ENCODE measurements at places on chromosomes 7 and 10.

- no peak for DNase-seq
These were observed 31.9 kb downstream of the LRRC20 start for GRCh38 chr10:70350501-70350900.

- no peak for DNase-seq
These were observed 8.9 kb downstream of the HIP1 start for GRCh38 chr7:75729851-75730274.

DNA sequence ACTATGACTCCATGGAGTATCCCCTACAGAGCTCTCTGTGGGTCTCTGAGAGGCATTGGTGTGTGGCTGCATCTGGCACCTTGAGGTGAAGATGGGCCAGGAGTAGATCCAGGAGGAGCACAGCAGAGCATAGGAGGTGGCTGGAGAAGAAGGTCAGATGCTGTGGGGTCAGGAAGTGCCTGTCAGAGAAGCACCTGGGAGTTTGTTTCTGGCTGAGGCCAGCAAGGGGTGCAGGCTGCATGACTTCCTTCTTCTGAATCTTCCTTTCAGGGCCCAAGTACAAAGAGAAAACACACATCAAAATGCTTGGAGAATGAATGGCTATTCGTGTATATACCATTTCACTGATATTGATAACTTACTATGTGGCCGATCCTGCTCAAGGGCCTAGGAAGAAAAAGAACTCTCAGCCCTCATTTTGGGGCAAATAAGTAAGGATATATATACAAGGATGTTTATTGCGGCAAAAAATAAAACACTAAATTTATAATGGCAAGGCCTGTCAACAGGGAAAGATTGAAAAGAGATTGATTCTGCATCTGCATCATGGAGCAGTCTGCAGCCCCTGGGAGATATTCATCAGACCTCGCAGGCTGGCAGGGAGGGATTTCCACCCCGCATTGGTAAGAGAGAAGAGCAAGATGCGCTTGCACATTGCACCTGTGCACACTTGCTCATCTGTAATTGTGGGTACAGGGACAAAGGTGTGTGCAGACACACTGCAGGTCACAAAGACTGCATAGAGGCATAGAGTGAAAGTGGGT is 39.2 kb downstream of the PTPRE start:
- no peak for DNase-seq

DNA sequence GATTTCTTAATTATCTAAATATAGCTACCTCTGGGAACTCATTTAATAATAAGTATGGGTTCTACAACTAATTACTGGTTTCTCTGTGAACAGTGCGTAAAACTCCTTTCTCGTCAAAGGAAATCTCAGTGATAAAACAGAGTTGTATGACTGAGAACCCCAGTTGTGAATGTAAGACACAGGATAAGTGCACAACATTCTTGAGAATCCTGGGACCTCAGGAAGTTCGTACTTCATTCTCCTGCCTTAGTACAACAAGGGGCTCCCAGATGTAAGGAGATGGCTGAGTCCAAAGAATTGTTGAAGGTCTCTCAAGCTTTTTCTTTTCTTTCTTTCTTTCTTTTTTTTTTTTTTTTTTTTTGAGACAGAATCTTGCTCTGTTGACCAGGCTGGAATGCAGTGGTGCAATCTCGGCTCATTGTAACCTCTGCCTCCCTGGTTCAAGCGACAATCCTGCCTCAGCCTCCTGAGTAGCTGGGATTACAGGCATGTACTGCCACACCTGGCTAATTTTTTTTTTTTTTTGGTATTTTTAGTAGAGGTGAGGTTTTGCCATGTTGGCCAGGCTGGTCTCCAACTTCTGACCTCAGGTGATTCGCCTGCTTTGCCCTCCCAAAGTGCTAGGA is 12.5 kb downstream of the DENND10 start:
- no peak for DNase-seq

DNA sequence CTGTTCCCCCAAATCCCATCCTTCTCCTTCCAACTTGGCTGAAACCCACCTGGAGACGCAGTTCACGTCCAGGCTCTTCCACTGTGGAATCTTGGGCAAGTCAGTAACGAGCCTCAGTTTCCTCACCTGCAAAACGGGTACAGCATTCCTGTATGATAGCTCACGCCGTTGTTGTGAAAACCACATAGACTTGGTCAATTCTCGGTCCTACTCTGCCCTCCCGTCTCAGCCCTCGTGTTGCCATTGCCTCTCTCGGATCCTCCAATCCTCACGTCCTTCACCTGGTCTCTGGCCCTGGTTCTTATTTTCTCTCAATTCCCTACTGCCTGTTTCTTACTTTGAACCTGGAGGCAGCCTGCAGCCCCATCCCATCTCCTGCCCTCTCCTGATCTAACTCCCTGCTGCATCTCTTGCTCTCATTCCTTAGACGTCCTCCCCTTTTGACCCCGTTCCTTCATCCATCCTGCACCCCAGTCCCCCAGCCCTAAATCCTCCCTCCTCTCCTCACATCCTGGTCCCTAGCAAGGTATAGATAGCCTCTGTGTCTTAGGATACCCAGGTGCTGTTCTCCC is 2.0 kb upstream of the MUC12 start:
- no peak for DNase-seq

- no peak for DNase-seq
These were observed 54.1 kb downstream of the CDK6 start for GRCh38 chr7:92782236-92782635.

GRCh38 chr10:124106241-124106879 is 13.0 kb upstream of the CHST15 start:
- DNase-seq: peak; percentile 68

Measured in NCI-H526 (cell line).